ENCODE measurements at places on chromosomes 5 and 9.

- no peak for DNase-seq
Observed at GRCh38 chr5:153308282-153308681, 182.2 kb upstream of the GRIA1 start.

- DNase-seq: no peak
Observed at GRCh38 chr5:93805616-93806379, 64.4 kb upstream of the POU5F2 start.

GRCh38 chr9:20040991-20041696 is 252.3 kb upstream of the SLC24A2 start:
- peak; percentile 5 for DNase-seq

GRCh38 chr5:159331093-159331973 is 1.0 kb upstream of the IL12B start:
- DNase-seq: peak; percentile 42

DNA sequence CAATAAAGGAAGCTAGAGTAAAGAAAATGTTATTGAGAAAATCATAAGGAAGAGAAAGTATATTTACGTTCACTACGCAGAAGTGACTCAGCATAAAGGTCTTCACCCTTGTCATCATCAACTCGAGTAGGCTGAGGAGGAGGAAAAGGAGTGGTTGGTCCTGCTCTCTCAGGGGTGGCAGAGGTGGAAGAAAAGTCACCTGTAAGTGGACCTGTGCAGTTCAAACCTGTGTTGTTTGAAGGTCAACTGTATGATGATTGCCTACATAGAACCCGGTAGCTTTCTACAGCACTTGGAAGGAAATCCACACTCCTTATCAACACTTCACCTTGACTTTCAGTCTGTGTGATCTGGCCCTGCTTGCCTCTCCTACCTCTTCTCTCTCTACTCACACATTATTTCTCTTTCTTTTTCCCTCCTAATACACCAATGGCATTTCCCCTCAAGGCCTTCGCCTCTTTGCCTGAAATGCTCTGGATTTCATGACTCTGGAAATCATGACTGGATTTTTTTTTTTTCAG is 109.3 kb upstream of the CPEB4 start:
- no peak for DNase-seq

DNA sequence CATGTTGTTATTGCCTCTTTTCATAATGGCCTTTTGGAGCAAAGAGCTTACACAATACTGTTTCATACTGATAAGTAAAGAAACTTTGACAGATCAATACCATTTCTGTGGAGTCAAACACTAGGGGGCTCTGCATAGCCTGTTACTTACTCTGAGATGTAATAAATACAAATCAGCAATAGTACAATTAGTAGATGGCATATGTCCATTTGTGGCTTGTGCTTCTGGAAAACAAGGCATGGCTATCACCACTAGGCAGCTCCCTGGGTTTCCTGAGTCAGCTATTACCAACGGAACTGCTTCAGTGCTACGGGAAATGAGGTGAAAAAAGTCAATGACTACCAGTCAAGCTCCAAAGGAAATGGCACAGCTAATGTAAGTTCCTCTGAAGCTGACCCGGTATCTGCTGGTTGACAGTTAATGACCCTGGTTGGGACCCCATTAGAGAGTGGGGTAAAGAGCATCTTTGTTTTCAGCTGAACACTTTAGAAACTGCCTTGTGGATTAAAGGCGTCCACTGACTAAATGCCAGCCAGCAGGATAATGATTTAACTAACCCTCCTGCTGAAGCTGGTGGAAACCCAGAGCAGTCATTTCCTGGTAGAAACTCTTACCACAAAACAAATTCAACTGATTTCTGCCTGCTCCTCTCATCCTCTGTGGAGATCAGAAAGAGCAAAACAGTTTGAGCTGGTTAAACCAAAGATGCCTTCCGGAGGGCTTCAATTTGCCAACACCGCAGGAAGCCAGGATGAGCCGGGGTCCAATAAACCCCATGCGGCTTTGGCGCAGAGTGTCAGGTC is 69.0 kb upstream of the FAM169A start:
- DNase-seq: no peak

- DNase-seq: no peak
Observed at GRCh38 chr5:140565780-140566095, 1.1 kb downstream of the SLC35A4 start.

DNA sequence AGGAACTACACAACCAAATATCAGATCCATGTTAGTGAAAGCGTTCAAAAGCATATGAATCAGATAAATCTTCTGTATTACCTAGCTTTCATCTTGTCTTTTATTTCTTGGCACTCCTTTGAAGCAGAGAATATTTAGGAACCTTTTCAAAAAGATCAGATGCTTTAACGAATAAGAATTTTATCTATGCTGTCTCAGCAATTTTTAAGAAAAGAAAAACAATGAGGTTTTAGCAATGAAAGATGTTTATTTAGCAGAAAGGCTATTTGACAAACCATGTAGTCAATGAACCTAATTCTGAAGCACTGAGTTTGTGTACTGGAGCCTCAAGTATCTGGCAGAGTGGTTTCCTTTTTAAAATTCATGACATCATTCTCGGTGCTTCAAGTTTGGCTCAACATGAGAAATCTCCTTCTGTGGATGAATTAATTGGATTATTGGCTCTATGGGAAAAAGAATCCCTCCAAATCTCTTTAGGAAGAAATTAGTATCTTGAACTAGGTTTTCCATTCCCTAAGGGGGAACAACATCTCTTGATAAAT is 534.7 kb downstream of the CAAP1 start:
- DNase-seq: no peak

All from anterior cingulate cortex (tissue), 58 donors.